ENCODE measurements at places on chromosomes 4 and X.
A peak's percentile ranks its signal among the peaks of the same experiment; 100 is the strongest.

GRCh38 chr4:99161373-99162099 lies 17.4 kb upstream of the ADH4 start:
- DNase-seq, result no peak

DNA sequence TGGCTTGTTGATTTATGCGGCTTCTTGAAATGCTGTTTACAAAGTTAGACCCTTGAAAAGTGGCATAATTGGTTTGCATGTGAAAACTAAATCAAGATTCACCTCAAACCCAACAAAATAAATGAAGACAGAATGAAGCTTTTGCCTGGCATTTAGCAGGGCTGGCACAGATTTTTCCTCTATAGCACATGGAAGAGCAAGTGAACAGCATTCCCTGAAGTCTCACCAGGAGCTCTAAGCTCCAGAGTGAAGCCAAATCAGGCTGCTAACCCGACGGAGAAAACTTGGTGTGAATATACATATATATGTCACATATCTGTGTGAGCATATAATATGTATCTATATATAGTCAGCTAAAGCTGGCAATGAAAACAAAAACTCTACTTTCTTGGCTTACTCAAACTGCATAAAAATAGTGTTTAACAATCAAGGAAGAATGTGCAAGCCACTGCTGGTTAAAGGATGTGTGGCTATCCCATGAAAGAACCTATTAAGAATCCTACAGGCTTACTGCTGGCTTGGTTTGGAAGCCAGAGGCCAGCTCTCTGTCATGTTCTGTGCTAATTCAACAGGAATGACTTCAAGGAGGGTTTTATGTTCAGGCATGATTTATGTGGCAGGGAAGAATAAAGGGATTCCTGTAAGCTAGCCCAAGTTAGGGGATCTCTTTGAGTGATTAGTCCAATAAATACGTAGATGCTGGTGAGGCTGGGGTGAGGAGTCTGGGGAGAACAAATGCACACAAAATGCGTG lies 69.9 kb downstream of the MFAP3L start:
- DNase-seq, result no peak

GRCh38 chr4:107901213-107901934 lies 30.0 kb upstream of the CYP2U1 start:
- no peak for DNase-seq

GRCh38 chrX:865422-865821 lies 234.8 kb downstream of the SHOX start:
- no peak for DNase-seq

- no peak for DNase-seq
These were observed 10.0 kb upstream of the SPP1 start for GRCh38 chr4:87965501-87965975.

DNA sequence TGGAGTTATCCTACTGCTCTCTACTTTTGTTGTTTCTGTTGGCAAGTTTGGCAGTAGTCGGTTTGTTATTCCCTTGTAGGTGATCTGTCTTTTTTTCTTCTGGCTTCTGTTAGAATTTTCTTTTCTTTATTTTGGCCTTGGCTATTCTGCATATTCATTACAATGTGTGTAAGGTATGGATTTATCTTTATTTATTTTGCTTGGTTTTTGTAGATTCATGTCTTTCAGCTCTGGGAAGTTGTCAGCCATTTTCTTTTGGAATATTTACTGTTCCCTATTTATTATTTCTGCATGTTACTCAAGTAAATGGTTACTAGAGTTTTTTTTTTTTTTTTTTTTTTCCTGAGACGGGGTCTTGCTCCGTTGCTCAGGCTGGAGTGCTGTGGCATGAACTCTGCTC lies 12.6 kb downstream of the ADD1 start:
- no peak for DNase-seq

GRCh38 chr4:136113921-136114320 lies 1418.4 kb downstream of the PCDH18 start:
- DNase-seq, result no peak

GRCh38 chr4:128287141-128287870 lies at the start of gene PGRMC2:
Gene PGRMC2, minus strand, starts transcription at chr4:128287813. Its CDS starts 23 bp downstream, at chr4:128287790.
- no peak for DNase-seq

DNA sequence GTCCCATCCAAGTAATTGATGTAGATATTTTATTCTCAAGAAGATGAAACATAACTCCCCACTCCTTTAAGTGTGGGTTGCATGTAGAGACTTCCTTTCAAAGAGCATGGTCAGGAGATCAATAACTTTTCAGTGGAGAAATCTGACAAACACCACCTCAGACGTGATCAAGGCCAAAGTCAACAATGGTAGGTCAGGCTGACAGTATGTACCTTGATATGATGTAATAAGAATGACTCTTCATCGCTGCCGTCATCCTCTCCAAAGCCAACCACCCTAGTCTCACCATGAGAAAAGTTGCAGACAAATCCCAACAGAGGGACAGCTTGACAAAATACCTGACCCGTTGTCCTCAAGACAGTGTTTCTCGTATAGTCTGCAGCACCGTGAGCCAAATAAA lies 67.3 kb upstream of the DHRSX start:
- DNase-seq, result no peak

- no peak for DNase-seq
These were observed 47.3 kb downstream of the RGS12 start for GRCh38 chr4:3340038-3340699.

GRCh38 chr4:88791274-88791673 lies 93.6 kb upstream of the NAP1L5 start:
- DNase-seq, result no peak

GRCh38 chrX:129690435-129690834 lies 35.7 kb upstream of the APLN start:
- no peak for DNase-seq

- no peak for DNase-seq
These were observed 4.9 kb upstream of the NAT8L start for GRCh38 chr4:2054217-2054616.

DNA sequence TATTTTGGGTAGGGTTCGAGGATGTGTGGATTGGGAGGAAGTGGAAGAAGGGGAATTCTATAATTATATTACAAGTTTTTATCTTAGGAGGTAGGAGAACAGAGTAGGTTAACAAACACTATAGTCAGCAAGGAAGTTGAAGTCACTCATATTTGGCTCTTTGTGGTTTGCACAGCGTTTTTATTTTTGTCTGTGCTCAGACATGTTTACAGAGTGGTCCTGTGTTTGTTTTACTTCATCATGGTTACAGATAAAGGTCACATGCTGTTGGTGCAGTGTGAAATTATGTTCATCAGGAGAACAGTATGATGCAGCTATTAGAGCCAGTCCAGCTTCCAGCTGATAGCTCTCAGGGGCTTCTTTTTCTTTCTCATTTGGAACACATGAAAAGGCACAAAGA lies 299.9 kb upstream of the SFRP2 start:
- no peak for DNase-seq

- DNase-seq, result peak; percentile 67
These were observed 55.8 kb upstream of the BCOR start for GRCh38 chrX:40153345-40154249.

DNA sequence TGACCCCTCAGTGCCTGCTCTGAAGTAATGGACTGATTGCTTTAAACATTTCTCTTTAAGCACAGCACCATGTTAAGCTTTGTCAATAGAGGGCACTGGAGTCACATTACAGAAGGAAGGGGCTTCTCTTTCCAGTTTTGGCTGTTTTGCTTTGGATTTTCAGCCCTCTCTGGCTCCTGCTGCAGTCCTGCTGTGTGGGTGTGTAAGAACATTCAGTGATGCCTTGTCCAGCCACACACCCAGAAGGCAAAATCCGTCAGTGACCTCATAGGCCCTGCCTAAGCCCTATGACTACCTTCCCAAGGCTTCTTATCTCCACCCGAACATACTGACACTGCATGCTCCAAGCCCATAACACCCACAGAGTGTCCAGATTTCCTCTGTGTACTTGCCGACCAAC lies 215.3 kb upstream of the CTSO start:
- no peak for DNase-seq

DNA sequence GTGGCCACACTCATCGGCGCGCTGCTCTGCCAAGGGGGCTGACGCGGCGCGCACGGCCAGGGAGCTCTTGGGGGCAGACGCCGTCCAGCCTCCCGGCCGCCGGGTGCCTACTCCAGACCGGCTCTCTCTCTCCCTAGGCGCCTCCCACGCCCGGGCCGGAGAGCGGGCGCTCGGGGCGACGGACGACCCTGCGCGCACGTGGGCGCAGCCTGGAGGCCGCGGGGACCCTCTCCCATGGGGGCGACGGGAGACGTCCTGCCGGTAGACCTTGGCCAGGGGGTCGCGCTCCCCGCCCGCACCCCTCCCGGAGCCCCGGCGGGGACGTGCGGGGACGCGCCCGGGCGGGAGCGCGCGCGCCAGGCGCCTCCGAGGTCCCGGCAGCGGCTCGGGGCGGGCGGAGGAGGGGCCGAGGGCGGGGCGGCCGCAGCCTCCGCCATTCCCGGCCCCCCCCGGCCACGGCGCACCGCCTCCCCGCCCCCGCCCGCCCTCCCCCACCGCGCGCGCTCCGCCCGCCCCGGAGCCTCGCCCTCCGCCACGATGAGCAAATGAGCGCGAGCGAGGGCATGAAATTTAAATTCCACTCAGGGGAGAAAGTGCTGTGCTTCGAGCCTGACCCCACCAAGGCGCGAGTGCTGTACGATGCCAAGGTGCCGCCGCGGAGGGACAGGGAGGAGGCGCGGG lies at the start of gene MSL3:
TSS of gene MSL3 (plus strand) at position 519 of the 681 bp plus-strand sequence. CDS start at position 546, 27 bp downstream.
- DNase-seq, result peak; percentile 51

DNA sequence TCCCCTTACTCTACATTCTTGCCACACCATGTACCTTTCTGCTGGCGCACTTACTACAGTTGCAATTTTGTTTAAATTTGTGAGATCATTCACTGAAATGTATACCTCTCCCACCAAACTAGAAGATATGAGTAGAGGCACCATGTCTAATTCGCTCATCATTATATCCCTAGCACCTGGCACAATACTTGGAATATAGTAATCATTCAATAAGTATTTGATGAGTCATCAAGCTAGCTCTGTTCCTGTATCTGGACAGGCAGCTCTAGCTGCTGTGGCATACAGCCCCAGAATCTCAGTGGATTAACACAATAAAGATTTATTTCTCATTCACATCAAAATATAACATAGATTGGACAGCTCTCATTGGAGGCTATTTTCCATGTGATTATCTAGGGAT lies 245.9 kb downstream of the IDS start:
- DNase-seq, result no peak

- DNase-seq, result no peak
These were observed 67.2 kb upstream of the BRWD3 start for GRCh38 chrX:80876877-80877276.

DNA sequence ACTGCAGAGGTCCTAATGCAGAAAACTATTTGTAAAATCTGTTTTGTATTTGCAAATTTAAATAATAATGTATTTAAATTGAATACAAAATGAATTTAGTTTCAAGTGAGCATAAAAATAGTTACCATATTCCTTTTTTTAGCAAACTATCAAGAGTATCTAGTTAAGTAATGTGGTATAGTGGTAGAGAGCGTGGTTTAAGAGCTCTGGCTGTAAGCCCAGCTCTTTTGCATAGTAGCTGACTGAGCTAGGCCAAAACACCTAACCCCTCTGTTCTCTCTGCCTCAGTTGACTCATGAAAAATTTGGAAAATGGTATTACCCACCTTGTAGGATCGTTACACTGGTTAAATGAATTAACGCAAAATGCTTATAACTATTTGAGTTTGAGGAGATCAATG lies 18.1 kb upstream of the ADAD1 start:
- no peak for DNase-seq

DNA sequence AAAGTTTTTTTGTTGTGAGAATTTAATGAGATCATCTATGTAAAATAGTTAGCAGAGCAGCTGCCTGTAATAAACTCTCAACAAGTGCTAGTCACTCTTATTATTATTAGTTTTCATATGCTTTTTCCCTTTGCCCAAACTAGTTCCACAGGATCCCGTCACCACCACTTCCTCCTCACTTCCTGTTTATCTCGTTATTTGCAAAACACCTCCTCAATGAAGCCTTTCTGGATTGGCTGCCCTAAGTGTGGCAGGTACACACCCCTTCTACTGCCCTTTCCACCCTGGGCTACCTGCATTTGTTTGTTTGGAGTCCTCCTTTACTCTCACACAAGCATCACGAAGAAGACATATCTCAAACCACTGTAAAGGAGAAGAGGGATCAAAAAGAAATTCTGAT lies 54.4 kb upstream of the KLF3 start:
- DNase-seq, result no peak

DNA sequence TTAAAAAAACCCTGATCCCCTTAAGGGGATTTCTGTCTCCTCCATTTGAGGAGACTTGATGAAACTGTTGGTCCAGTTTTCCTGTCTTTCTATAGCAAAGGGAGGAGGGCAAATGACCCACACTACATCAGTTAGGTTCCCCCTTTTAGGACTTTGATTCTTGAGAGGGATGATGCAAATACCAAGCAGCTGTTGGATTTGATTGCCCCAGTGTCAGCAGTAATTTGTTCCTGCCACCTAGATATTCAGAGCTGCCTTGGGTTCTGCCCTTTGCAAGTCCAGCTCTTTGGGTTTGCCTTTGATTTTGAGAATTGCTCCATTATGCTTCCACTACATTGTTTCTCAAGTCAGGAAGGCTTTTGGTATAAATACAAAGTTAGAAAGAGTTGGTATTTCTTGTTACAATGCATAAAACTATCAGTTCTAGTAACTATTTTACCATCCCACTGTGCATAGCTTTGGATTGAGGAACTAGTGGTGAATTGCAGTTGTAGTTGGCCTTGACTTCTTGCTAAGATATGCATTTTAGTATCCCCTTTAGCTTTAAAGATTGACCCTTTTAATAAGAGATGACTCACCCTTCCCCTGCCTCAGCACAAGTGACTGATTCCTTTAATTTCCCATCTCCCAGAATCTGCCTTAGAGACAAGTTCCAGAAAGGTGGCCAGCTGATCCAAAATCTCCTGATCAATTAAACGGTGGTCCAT lies 24.3 kb upstream of the ZNF330 start:
- DNase-seq, result no peak

DNA sequence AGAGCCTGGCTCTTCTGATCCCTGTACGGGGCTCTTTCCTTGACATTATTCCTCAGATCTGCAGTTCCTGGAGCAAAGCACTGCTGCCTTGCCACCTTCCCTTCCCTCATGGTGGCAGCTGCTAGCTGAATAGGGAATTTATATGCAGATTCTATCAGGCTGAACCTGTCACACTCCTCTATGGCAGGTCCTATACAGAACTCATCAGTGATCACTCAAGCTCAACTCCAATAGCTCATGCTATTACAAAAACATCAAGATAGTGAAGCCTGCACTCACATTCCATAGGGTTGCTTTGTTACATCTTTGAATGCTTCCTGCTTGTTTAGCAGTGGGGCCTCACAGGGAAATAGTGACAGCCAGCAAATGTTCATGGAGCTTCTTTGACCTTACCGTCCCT lies 71.7 kb downstream of the SLC2A9 start:
- no peak for DNase-seq

- no peak for DNase-seq
These were observed 24.2 kb downstream of the FGFBP1 start for GRCh38 chr4:15914291-15914690.
